M059J (cell line): ENCODE measurements at places on chromosomes 3 and 15.

GRCh38 chr15:75468913-75469598 is 17.6 kb upstream of the SIN3A start:
- peak; percentile 15 for DNase-seq

DNA sequence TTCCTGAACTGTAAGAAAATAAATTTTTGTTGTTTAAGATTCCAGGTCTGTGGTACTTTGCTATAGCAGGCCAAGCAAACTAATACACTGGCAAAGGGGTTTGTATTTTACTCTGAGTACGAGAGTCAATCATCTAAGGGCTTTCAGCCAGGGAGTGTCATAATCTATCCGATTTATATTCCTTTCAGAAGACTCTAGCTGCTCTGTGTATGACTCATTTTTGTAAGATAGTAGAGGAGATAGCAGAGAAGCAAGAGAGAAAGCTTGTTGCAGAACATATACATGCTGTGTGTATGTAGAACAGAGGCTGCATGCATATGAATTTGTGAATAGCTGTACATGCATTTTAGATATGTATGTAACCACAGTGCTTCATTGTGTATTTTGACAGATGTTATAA is 577.9 kb upstream of the EPHA6 start:
- no peak for DNase-seq

DNA sequence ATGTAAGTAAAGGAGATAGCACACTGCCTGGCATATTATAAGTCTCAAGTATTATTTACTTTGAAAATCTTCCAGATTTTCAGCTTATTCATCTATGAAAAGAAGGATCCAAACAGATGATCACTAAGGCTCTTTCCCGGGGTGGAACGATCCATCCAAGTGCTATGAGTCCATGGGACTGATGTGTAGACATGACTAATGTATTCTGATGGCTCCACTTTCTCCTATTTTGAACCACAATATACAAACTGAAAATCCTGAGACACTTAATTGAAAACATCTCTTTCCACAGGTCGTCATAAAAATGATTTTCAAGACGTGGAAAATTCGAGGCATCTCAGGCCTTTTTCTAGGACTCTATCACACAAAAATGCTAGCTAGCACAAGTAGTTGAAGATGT is 33.4 kb upstream of the CHRM5 start:
- DNase-seq = no peak

DNA sequence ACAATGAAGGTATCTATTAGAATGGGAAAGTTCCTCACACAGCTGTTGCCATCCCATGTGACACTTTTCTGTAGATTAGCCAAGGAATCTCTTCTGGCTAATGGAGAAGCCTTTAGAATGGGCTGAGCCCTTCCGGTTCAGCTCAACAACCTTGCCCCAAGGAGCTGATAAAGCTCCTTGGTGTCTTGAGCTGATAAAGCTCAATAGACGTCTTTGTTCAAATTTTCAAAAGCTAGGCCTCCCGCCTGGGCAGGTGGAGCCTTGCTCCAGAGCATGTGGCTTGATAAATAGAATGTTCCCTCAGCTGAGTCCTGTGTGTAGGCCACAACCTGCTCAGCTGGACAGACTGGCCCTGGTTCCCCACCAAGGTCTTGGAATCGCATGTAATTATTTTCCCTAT is 7.2 kb upstream of the BNIP2 start:
- DNase-seq = no peak

DNA sequence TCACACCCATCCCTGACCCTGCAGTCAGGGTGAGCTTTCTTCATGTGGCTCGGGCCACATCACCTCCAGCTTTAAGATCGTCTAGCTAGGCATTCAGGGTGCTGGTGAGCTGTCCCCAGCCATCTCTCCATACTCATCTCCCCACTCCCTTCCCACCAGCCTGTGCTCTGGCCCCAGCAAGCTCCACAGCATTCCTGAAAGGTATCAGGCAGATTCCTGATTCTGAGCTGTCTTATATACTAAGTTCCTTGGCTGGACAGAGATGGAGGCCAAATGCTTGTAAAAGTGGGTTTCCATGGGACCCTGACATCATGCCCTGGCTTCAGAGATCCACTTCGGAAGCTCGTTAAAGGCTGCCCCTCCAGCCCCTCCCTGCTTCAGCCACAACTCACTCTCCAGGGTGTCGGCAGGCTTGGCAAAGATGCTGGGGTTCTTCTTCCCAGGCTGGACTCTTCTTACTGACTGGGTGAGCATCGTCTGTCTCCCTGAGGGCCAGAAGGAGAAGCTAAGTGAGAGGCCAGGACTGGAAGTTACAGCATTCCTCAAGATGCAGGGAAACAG is 3.9 kb downstream of the CILP start:
- no peak for DNase-seq

DNA sequence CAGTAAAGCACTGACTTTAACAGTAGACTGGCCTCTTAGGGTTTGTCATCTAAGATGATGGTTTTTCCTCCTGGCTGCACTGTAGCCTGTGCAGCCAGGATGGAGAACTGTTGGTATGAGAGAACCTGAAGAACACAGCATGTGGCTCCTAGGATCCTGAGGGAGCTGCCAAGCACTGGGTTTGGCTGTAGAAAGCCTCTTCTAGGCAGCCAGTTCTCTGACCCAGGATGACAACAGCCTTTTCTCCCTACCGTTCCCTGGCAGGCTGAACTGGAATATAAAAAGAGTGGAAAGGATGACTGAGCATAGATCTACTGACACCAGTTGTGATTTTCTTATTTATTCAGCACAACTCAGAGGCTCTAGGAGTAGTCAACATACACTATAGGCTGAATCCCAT is 34.3 kb upstream of the MANF start:
- DNase-seq = no peak

DNA sequence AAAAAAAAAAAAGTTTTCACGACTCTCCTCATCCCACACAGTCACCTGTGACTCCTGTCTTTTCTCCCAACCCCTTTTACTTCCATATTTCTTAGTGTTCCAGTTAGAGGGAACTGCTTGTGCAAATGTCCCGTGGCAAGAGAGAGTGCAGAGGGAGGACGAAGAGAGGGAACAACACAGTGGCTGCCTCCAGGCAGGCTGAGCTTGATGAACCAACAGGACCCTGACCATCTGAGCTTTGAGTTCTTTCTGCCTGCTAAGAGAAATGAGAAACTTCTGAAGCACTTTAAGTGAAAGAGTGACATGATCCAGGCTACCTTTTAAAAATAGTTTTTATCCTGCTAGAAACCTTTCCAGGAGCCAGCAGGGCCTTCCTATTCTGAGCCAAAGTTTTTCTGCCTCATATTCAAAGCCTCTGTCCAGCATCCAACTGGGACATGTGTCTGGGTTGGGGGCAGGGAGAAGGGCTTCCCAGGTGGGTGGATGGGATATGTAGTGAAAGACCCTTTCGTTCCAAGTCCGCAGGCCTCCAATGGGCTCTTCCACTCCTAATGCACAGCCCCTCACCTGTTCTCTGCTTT is 239.9 kb downstream of the OPA1 start:
- no peak for DNase-seq

- no peak for DNase-seq
Measured at GRCh38 chr3:188299708-188300107, 145.8 kb downstream of the LPP start.

- peak; percentile 40 for DNase-seq
Measured at GRCh38 chr3:51434746-51435327, 43.8 kb downstream of the RBM15B start.

DNA sequence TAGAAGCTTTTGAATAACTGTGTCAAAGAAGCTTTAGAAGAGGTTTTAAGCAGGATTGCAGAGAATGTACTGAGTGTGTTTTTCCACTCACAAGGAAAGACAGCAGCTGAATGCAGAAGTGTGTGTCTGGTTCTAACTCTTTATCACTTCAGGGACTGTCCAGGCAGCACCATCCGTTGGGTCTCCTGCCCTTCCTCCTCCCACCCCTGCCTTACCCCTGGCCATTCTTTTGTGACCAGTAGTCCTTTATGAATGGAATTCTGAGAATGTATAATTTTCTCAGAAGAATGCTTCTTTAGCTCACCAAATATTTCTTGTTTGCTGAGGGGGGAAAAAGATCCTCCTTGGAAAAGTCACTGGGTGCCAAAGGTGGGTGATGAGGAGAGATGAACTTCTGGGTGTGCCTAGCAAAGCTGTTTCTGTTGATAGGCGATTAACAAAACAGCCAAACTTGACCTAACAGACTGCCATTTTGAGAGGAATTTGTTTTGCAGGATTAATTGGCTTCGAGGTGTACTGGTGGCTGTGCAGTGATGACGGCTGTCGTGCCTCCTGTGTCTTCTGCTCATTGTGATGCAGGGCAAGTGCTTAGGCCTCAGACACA is 70.9 kb downstream of the IGF1R start:
- DNase-seq = no peak

GRCh38 chr3:87855616-87856015 is 203.2 kb downstream of the CGGBP1 start:
- peak; percentile 4 for DNase-seq

GRCh38 chr3:167166012-167166411 is 214.1 kb downstream of the ZBBX start:
- DNase-seq = no peak

- DNase-seq = peak; percentile 88
Measured at GRCh38 chr3:24156466-24156865, 211.4 kb downstream of the NR1D2 start.

DNA sequence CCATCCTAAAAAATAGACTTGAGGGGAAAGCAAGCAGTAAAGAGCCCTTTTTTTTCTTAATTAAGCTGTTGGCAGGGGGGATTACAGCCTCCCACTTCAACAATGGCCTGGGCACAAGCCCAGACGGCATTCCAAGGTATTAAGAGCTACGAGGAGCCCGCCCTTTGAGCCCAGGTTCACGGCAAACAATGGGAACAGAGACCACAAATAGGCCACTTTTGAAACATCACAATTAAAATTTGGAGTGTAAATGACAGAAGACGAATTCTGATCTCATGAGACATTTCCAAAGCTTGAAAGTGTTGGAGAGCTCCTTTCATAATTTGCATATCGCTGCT is 8.9 kb downstream of the CHSY1 start:
- DNase-seq = no peak

GRCh38 chr15:91649831-91650321 is 203.6 kb upstream of the SLCO3A1 start:
- no peak for DNase-seq

DNA sequence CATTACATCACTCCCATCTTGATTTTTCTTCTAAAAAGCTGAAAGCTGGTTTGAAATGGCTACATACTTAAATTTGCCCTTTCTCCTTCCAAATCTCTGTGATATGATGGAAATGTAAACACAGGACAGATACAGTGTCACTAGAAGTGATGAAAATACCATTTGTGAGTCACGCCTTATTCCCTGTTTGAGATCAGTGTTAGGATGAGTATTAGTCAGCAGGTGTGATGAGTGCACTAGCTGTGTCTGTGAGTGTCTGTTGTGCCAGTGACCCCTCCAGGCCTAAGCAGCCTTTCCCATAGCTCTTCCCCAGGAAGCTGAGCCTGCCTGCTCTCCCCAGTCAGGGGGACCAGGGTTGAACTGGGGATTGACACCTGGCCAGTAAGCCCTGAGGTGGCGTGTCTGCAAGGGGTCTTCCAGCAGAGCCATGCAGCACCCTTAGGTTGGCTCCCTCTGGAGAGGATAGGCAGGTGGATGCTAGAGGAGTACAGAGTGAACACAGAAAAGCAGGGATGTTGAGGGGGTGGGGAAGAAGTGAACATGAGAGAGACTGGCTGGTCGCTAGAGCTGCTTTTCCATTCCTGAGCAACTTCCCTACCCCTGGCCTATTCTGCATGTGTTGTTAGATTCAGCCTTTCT is 92.0 kb downstream of the PDE8A start:
- DNase-seq = peak; percentile 7
